NCI-H187 treated with DMSO at 0.1 percent for 48 hours (cell line): ENCODE measurements at places on chromosomes 12 and 14.

GRCh38 chr12:109720152-109720856 lies 6.7 kb downstream of the FAM222A start:
- no peak for DNase-seq

DNA sequence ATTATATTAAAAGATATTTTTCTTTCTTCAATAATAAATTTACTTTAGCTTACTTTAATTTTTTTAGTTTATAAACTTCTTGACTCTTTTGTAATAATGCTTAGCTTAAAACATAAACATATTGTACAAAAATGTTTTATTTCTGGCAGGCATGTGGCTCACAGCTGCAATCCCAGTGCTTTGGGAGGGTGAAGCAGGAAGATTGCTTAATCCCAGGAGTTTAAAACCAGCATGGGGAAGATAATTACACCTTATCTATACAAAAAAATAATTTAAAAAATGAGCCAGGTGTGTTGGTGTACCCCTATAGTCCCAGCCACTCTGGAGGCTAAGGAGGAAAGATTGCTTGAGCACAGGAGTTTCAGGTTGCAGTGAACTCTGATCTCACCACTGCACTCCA lies 120.7 kb downstream of the GPHN start:
- DNase-seq, result no peak

DNA sequence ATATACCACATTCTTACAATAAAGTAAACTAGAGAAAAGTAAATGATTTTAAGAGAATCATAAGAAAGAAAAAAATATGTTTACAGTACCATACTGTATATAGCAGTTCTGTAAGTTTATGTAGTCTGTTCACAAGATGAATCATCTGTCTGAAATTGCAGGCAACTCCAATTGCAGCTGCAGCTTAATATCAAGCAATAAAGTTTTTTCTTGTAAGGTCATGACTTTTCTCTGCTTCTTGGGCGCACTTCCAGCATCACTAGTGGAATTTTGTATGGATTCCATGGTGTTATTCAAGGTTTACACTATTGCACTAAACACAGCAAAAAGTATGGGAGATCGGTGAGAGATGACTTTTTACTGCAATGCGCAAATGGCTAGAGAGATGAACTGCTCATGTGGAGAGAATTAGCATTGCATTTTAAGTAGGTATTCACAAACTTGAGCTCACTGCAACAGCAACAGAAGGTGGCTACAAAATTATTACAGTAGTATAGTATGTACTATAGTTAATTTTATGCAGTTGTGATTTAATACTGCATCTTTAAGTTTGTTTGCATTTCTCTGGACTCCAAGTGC lies 445.4 kb upstream of the OR4E1 start:
- DNase-seq, result no peak

GRCh38 chr14:78767436-78767835 lies 597.3 kb downstream of the NRXN3 start:
- no peak for DNase-seq

- no peak for DNase-seq
Observed at GRCh38 chr14:87457720-87458119, 535.3 kb downstream of the GALC start.

DNA sequence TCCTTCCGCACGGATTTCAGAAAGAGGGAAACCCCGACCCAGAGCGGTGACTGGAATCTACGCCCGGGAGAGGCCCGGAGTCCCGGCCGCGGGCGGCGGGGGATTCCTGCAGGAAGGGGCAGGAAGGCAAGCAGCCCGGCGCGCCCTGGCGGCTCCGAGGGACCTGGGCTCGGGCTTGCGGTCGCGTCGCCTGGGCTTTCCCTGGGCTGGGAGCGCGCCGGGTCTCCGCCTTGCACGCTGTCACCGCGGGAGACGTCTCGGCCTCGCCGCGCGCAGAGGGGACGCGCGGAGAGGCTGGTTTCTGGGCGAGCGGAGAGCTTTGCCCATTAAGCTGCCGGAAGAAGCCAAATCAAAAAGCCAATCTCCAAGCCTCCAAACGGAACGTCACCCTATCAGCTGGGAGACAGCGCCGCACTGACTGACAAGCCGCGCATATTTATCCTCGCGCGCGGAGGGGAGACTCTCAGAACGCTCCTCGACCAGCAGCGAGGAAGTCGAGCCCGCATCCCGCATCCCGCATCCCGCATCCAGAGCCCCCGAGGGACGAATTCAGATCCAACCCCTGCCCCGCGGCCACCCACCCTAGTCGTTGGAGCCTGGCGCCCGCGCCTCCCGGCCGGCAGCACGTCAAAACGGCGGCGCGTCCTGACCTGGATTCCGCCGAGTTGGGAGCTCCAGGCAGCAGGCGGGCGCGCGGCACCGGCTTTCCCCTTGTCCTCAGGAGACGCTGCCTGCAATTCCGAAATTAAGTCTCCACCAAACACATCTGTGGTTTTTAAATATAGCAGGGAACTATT lies at the start of gene SLC8A3:
Gene SLC8A3 (minus strand): TSS at position 293 of the 797 bp plus-strand sequence. CDS start 20,529 bp downstream, outside the sequence.
- peak; percentile 24 for DNase-seq

- no peak for DNase-seq
Observed at GRCh38 chr12:31370531-31371255, 44.7 kb upstream of the SINHCAF start.

DNA sequence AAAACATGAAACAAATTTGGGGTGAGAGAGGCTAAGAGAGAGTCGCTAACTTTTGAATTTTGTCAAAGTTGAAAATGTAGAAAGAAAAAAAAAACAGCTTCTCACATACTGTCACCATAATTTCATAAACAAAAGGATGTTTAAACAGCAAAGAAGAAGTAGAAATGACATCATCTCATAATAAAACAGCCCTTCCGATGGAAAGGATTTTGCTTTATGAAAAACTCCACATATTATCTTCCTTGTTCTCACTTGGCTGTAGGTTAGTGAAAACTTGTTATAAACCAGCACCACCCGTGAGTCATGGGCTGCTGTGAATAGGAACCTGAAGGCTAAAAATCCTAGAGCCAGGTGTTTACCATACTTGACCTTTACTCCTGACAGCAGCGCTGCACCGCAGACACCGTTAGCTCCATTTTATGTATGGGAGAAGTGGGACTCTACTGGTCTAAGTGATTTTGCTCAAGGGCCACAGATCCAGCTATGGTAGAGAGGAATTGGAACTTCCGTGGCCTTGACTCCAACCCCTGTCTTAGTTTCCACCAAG lies 63.0 kb upstream of the VRK1 start:
- DNase-seq, result no peak

DNA sequence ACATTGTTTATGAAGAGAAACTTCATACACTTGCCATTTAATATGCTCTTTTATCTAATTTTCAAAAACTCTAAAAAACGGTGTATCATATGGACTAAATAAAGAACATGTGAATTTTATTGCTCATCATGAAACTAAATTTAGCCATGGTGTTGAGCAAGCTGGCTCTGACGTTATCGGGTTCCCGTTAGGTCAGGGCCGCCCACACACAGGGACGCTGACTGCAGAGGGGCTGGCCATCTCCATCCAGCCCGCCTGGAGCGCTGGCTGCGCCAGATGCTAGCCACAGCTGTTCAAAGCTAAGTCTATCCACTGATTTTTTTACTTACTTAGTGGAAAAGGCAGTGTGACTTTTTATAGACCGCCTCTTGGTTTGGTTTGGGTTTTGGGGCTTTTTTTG lies 36.5 kb upstream of the DYNC1H1 start:
- no peak for DNase-seq

- no peak for DNase-seq
Observed at GRCh38 chr14:101808894-101809670, 47.6 kb downstream of the PPP2R5C start.

GRCh38 chr14:91883753-91884152 lies 16.4 kb upstream of the TC2N start:
- no peak for DNase-seq

GRCh38 chr12:119296535-119296934 lies 38.0 kb upstream of the CCDC60 start:
- no peak for DNase-seq

DNA sequence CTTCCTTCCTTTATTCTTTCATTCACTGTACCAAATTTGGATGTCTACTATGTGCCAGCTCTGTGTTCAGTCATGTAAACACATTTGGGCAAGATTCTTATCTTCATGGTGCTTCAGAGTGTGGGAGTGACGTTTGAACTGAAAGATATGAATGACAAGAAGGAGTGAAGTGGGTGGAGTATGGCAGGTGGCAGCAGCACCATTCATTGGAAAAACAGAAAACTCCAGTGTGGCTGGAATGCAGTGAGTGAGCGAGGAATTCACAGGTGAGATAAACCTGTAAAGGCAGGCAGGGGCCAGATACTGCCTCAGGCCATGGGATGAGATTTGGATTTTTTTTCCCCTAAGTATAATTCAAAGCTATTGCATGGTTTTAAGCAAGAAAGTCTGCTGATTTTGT lies 140.7 kb upstream of the CCDC198 start:
- no peak for DNase-seq

DNA sequence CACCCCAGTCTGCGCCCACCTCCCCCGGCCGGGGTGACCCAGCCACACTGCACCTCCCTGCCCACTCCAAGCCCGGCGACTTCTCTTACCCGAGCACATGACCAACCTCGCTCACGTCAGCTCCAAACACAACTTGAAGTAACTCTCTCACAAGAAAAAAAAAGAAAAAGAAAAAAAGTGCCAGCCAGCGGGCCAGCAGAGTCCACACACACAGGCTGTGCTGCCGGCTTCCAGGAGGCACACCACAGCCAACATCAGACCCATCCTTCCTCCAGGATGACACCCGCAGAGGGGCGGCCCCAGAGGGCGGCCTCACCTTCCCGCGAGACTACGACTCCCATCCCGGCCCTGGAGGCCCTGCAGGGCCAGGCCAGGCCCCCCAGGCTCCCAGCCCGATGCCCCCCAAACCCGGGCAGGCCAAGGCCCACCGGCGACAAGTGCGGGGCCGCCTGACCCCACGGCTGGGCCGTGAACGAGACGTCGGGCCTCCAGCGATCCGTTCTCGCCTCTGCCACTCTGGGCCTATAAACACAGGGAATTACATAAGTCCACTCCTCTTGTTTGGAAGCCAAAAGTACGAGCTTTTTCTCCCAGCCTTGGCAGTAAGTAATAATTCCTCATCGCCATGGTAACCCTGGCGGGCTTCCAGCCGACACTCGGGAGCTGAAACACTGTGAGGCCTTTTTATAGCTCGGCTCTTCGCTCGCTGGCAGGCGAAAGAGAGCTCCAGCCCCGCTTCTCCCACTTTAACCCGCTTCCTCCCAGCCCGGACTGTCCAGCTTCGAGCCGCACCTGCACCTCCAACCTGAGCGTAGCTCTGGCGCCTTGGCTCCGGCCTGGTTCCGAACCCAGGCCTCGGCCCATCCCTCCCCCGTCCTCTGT lies 49.1 kb downstream of the NCOR2 start:
- DNase-seq, result peak; percentile 90

- DNase-seq, result peak; percentile 18
Observed at GRCh38 chr12:24991209-24992049, 42.5 kb upstream of the BCAT1 start.

DNA sequence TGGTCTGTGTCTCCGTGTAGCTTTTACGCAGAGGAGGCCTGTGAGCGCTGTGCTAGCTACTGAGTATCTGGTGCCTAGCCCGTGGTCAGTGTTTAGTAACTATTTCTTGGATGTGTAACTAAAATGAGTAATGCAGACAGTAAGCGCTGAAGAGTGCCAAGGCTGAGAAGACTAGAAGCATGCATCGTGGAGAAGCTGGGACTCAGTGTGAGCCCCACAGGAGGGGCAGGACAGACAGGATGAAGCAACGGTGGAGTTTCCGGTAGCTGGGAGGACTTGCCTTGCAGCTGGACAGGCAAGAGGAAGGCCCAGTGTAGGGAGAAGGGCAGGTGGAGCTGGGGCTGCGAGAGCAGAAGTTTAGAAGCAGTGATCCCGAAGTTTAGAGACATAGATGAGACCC lies 233.4 kb upstream of the FKBP4 start:
- no peak for DNase-seq

GRCh38 chr12:6382371-6382770 lies 1.6 kb upstream of the LTBR start:
- DNase-seq, result no peak

DNA sequence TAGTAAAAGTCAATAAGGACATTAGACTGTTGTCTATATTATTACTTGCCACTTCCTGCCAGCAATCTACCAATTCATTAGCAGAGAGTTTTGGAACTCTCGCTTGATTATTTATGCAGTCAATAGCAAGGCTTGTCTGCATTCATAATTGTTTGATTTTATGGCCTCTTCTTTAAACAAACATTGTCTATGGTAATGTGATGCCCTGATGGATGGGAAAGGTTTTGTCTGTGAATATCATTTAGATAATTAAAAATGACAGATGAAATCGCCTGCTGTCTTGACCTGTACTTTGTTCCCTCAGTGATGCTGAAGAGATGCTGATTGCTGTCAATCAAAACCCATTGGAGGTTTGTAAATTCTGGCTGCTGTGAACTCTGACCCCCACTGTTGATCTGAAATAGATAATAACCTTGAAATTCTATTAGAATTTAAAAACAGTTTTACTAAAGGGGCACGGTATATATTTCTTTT lies 455.3 kb downstream of the NPAS3 start:
- DNase-seq, result no peak

DNA sequence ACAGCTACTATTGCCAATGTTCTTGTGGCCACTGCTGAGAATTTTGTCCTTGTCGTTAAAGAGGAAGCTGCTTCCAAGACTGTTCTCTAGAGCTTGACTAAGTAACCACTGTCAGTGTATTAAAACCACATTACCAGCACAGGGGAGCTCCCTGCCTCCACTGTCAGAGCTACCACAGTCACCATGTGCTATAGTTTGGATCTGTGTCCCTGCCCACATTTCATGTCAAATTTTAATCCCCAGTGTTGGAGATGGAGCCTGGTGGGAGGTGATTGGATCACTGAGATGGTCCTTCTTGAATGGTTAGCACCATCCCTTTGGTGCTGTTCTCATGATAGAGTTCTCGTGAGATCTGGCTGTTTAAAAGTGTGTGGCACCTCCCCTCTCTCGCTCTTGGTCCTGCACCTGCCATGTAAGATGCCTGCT lies 23.2 kb upstream of the RAP1B start:
- no peak for DNase-seq

DNA sequence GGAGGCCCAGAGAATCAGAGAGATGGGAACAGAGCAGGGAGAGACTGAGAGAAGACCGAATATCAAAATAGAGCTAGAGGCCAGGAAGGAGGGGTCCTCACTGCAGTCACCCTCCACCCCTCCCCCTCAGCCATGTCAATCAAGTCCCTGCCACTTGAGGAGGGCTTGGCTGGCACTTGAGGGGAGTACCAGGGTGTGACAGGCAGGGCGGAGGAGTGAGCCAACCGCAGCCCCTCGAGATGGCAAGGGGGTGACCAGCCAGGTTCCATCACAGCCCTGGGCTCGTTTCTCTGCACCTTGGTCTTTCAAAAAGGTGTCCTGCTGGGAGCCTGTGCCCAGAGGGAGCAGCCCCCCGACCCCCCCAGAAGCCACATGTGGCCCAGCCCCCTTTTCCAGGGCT lies 4.2 kb downstream of the AQP5 start:
- no peak for DNase-seq

GRCh38 chr12:108565146-108565545 lies 2.8 kb downstream of the ISCU start:
- DNase-seq, result no peak
